ENCODE measurements at places on chromosomes 3 and 15.

DNA sequence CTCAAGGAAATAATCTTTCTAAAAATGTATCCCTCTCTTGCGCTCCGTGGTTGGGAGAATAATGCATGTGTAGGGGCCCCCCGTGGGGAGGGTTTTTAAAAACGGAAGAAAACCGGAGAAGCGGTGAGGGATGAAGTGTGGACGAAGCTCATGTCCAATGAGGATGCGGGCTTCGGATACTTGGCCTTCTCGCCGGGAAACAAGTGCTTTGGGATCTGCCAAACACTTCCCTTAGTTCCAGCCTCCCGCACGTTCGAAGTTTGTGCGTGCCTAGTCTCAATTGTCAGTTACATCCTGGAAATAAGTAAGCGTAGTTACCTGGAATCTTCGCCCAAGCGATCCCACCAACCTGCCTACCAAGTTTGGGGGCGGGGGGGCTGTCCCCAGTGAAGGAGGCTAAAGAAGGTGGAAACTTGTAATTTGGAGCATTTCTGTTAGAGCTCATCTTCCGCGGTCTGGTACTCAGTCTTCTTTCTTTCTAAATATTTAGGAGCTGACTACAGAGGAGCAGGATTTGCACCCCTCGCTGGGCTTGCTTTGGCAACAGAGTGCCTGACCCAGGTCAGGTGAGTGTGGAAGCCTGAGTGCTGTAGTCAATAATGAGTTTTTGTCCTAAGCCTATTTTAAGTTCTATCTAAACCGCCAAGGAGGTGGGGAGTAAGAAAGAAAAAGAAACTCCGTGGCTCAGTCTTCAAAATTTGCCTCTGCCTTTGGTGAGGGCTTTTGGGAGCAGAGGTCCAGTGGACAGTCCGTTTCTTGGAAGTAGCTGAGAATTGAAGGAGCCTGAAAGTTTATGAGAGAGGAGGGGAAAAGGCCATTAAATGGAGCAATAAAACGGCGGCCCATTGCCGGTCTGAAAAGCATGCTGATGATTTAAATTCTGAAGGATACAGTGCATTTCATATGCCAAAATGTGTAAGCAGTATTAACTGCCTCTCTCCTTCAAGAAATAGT is 1.1 kb downstream of the ITPR1 start:
- no peak for DNase-seq

DNA sequence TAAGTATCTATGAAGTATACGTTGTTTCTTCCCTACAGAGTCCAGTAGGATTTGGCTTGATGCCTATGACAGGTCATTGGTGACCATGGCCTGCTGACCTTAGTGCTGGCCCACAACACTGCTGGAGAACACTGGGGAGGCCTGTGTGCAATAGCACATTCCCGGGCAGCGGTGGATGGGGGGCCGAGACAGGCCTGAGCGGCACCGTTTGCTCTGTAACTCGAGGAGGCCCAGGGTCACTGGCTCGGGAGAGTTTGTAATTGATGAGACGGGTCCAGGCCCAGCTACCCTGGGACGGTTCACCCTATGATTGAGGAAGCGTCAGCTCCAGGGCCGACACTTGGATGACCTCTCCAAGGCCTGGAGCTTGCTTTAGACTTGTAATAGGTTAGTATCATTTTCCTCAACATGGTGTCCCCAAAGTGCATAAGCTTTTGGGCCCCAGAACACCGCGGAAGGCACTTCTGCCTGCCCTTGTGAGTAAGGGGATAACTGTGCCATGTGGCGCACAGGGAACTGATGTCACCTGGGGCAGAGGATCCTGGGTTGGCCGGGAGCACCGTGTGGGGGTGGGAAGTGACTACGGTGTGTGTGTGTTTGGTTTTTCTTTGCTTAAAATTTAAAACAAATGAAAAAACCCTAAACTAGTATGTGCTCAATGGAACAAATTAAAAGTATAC is 12.0 kb downstream of the TRPM1 start:
- no peak for DNase-seq

- no peak for DNase-seq
Measured at GRCh38 chr15:85649372-85649771, 145.4 kb downstream of the KLHL25 start.

- no peak for DNase-seq
Measured at GRCh38 chr3:47841786-47842349, 38.9 kb downstream of the DHX30 start.

GRCh38 chr15:70799667-70800450 is 36.5 kb upstream of the UACA start:
- DNase-seq: no peak

Measured in DMS 273 treated with DMSO at 0.1 percent for 48 hours (cell line).